ENCODE measurements at places on chromosomes 6 and 20.

- no peak for DNase-seq
These were observed 153.1 kb upstream of the INSM1 start for GRCh38 chr20:20214757-20215275.

GRCh38 chr20:45851501-45851900 lies 5.7 kb downstream of the ACOT8 start:
- DNase-seq: no peak

GRCh38 chr6:143068001-143068400 lies 7.3 kb downstream of the AIG1 start:
- DNase-seq: no peak

- DNase-seq: no peak
These were observed 303.7 kb downstream of the PTPRT start for GRCh38 chr20:42886046-42886445.

DNA sequence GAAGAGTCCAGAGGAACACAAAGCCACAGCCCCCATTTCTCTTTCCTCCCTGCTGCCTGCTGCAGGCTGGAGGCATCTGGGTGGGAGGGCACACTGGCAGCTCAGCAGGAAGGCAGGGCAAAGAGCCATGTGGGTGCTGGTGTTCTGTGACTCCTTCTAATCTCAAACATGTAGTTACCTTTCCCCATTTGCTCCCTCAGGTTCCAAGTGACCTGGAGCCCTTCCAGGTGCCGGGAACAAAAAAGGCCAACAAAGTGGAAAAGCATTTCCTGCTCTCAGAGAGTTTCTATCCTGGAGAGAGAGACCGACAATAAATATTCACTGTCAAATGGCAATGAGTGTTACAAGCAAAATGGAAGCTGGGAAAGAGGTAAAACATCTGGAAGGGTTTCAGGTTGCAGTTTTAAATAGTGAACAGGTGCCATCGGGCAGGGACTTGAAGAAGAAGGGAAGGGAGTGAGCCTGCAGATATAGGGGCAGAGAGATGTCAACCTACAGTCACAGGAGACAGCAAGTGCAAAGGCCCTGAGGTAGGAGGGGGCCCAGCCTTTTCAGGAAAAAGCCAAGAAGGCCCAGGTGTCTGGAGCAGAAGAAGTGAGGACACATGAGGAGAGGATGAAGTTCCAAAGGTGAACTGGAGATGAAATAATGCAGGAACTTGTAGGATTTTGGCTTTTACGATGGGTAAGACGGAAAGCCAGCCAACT lies 43.6 kb upstream of the IYD start:
- DNase-seq: no peak

DNA sequence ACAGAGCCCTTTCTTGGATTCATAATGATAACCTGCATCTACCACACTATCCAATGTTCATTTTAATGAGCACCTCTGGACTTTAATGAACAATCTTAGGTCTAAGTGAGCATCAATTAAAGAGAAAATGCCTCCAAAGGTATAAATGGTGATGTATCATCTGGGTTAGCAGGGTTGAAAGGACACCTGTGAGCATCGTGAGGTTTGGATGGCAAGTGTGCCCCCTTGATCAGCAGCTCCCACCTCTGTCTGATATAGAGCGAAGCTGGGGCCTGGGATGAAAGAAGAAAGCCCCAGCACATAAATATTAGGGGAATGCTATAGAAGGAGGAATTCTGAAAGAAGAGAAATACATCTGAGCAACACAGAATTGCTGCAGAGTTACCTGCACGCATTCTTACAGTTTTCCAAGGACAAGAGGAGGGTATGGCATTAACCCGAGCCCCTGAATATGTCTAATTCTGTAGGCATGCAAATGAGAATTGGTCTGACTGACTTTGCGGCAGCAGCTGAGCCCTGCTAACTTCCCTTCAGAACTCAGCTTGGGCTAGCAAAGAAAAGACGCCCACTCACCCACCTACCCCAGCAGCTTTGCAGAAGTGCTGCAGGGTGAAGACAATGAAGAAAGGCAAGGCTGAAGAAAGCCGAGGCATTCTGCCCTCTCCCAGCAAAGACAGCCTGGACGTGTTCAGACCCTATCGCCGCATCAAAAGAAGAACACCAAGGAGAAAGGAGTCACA lies 136.2 kb downstream of the GMPR start:
- no peak for DNase-seq

GRCh38 chr6:162032620-162033019 lies 694.9 kb downstream of the PRKN start:
- no peak for DNase-seq

DNA sequence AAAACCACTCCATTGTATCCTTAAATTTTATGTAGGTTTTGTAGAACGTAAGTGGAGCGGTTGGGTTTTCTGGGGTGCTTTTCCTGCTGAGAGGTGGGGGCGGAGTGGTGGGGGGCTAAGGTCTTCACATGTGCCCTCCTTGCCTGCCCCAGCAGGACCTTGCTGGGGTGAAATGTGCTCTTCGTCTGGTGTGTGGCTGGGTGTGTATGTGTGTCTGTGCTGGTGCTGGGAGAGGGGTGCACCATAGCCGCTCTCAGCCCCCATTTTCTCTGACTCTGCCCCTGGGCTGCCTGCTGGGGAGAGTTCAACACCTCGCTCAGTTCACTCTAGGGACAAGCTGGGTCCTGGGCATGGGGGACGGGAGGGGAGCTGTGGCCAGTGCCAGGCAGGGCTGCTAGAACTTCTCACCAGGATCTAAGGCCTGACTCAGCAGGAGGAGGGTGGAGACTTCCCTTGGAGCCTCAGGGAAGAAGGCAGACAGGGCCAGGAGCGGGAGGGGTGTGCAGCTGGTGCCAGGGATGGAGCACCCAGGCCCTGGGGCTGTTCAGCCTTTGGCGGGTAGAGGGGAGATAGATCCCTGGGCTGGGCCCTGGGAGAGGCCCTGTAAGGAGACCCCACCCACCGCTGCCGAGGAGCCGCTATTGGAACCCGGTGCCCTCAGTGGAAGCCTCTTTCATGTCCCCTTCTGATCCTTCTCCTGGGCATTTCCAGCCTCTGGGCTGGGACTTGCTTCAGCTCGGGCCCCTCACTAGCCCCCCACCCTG lies 4.8 kb downstream of the SOX18 start:
- DNase-seq: no peak

- no peak for DNase-seq
These were observed 18.7 kb upstream of the RALGAPB start for GRCh38 chr20:38453941-38454340.

GRCh38 chr6:19450651-19451050 lies 386.5 kb upstream of the ID4 start:
- no peak for DNase-seq

DNA sequence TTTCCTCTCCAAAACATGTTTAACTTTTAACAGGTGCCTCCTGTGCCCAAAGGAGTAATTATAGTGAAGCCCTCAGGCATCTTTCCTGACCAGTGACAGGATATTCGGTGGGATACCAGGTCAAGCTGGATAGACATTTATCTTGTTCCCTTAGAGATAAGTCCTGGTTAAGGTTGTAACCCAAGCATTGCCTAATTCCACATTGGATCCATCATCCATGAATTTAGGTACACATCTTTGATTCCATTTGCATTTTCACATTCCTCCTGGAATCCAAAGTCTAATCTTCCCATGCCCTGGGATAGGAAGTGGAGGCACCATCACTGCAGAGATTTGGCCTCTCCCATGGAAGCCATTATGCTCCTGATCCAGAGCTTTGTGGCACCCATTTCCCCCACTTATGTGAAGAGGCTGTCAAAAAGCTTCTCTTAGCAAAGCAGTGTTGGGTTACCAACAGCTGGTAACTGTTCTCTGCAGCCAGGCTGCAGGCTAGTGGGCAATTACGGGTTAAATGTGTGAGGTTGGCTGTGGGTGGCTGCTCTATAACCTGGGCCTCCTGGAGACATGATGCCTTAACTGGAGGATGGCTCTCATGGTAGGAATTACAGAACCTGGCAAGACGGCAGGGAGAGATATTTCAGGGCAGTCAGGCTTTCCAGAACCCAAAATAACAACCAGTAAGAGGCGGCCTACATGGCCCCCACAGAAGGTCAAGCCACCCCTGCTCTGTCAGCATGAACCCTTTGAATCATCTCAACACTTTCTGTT lies 96.9 kb upstream of the VGLL2 start:
- no peak for DNase-seq

GRCh38 chr20:57128044-57128757 lies 138.2 kb downstream of the BMP7 start:
- DNase-seq: no peak

Measured in stimulated activated CD4-positive, alpha-beta T cell treated with anti-CD3 and anti-CD28 coated beads, Interleukin-2, amount 100 ng/mL, for 4 hours (primary cell).